HFF-Myc (cell line): ENCODE measurements at places on chromosomes 6 and 20.

DNA sequence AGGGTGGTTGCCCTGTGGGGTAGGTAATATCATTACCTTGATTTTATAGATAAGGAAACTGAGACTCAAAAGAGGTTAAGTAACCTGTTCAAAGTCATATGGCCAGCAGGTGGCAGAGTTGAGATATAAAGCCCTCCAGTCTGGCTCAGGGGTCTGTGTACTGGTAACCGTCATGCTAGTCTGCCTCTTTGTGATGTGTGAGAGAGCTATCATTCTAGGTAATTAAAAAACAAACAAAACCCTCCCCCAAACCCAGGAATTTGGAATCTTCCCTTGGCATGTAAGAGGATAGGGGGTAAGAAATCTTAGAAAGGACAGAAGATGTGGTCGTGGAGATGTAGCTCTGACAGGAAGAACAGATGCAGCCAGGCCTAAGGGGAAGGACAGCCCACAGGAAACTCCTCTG is 206.0 kb downstream of the CDC5L start:
- DNase-seq: peak; percentile 42

- DNase-seq: no peak
Observed at GRCh38 chr6:122749451-122750050, 30.0 kb upstream of the FABP7 start.

- DNase-seq: no peak
Observed at GRCh38 chr6:90488816-90489215, 98.1 kb downstream of the MAP3K7 start.

DNA sequence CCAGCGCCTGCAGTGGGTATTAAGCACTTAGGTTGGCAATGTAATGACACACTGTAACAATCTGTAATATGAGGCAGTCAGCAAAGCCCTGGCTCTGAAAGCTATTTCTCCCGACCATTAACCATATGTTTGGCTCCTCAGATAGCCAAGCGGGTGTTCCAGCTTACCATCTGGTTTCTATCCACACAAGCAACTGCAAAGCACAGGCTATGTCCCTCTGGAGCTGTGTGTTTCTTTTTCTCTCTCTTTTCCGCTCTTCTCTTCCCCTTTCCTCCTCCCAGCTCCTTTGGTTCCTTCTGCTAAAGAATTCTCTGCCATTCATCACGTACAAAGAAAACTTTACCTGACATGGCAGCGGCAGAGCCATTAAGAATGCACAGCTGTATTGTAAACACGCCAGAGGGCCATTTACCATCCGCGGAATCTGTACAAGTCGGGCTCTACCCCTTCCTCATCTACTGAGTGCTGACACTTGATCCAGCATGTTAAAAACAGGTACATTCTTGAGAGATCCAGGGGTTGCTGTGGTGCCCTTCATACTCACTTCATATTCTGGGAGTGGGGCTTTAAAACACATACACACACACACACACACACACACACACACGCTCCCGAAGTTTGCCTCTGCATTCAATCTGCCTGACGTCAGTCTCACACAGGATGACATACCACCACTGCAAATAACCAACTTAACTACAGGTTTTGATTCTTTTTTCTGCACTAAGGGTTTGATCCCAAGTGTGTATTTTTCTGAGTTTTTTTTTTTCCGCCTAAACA is 77.2 kb downstream of the BACH2 start:
- peak; percentile 91 for DNase-seq

GRCh38 chr6:147744012-147744411 is 235.5 kb downstream of the SAMD5 start:
- DNase-seq: no peak

- no peak for DNase-seq
Observed at GRCh38 chr6:119614138-119614537, 264.6 kb upstream of the MAN1A1 start.

GRCh38 chr20:3067139-3068014 is 4.0 kb upstream of the OXT start:
- DNase-seq: no peak

DNA sequence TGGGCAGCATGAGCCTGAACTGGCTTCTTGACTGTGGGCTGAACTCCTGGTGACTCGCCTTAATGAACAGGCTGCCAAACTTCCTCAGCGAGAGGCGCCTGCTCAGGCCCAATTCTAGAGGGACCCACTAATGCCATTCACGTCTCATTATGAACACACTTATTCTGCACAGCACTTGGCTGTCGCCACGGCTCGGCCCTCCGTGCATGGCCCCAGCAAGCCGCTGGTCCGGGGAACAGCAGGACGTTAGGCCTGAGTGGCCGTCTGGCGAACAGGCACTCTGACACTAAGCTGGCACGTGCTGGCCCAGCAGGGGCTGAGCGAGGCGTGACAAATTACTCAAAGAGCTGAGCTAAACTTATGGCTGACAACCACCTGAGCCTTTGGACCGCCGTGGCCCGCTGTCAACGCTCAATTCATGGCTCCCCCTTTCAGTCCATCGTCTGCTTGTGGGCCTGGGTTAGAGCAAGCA is 45.9 kb downstream of the INSM1 start:
- DNase-seq: no peak

- DNase-seq: no peak
Observed at GRCh38 chr6:107348224-107348623, 111.1 kb downstream of the PDSS2 start.

DNA sequence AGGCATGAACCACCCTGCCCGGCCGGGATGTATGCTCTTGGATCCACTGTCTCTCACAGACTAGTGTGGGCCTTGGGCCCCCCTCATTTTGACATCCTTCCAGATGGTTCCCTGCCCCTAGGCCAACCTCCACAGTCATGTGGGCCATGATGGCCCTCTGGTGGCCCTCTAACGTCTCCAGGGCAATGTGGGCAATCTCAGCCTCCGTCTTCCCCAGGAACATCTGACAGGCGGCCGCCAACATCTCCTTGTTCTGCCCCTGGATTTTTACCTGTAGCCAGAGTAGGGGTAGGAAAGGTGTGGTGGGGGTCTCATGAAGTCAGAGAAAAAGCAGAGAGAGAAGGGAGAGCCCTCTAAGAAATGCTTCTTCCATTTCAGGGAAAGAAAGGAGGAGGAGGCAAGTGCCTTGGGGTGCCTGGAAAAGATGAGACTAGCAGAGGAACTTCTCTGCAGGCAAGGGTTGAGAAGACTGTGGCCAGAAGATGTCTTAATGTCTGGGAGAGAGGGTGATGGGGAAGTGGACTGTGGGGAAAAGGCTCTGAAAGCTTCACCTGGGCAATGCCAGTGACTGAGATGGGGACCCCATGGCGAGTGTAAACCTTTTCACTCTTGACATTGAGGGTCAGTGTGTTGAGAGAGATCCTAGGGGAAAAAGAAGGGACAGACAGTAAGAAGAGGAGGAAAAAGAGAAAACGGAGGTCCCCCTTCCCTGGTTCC is 1.3 kb downstream of the FLOT1 start:
- no peak for DNase-seq

DNA sequence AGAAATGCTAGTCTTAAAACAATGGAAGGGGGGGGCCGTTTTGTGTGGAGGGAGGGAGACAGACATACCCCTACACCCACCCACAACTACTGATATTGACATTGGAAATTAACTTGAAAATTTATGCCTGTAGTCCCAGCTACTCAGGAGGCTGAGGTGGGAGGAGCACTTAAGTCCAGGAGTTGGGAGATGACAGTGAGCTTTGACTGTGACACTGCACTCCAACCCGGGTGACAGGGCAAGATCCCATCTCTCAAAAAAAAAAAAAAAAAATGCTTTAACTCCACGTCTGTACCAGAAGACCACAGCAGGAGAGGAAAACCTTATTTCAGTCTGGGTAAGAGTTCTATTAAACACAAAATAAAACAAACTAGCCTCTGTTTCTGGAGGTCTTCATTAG is 2.2 kb downstream of the TBC1D20 start:
- DNase-seq: no peak
